ENCODE measurements at places on chromosomes 3 and 15.

GRCh38 chr15:45522328-45523165, at the start of gene SLC30A4:
SLC30A4 (minus strand) TSS chr15:45522755; CDS start chr15:45522354, 401 bp downstream.
- DNase-seq, result no peak

- no peak for DNase-seq
Observed at GRCh38 chr3:72445827-72446217, 402.4 kb downstream of the SHQ1 start.

DNA sequence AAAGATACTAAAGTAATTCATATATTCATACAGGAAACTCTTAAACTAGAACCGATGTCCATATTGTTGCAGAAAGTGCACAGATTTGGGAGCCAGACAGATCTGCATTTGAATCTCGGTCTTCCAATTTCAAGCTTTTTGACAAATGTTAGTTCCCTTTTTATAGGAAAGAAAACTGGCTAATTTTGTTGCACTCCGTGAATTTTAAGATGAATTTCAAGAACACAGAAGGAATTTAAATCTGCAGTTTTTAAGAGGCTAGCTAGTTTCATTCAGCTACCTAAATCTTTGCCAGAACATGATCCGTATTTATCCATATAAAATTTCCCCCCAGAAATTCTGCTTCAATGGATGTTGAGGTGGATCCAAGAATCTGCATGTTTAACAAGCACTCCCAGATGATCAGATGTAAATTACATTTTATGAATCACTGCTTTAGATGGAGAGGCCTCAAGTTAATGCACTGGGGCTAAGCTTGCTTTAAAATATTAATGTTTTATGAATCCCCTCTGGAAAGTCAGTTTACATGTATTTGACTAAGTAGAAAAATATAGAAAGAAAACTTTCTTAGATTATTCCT, 1296.3 kb upstream of the CADM2 start:
- DNase-seq, result no peak

DNA sequence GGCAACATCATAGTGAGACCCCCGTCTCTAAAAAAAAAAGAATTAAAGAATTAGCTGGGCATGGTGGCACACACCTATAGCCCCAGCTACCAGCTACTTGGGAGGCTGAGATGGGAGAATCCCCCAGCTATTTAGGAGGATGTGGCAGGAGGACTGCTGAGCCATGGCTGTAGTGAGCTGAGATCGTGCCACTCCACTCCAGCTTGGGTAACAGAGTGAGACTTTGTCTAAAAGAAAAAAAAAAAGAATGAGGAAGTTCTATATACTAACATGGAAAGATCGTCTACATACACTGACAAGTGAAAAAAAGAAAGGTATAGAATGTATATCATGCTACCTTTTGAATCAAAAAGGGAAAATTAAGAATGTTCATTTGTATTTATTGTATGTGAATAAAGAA, 83.9 kb upstream of the CDAN1 start:
- no peak for DNase-seq

- no peak for DNase-seq
Observed at GRCh38 chr15:59148153-59148833, 43.3 kb downstream of the CCNB2 start.

GRCh38 chr3:16494814-16495431, 18.6 kb downstream of the RFTN1 start:
- DNase-seq, result no peak

- no peak for DNase-seq
Observed at GRCh38 chr3:37096288-37096687, 78.1 kb downstream of the LRRFIP2 start.

DNA sequence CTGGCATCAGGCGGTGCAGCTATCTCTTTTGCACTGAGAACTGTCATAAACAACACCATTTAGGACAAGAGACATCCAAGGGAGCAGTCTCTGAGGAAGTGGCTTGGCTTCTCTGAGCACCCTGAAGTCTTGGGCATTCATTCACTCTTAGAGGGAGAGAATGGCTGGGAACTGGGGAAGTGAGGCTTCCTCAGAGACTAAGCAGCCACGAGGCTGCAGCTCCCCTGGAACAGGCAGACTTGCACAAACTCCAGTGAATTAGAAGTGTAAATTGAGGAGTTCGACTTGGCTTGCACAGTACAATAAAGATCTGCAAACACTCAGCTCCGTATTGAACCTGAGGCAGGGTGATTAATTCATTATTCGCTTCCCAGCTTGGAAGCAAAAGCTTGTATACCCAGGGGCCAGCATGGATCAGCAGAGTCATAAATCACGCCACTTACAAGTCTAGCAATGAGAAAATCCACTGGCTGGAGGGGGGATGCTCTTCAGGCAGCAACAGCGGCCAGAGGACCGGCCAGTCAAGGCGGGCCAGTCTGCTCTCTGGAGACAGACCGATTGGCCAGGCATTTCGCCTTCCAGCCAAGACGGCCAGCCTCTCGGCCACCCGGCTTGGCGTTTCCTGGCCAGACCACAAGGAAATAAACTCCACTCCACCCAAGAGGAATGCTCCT, 118.8 kb upstream of the ADPGK start:
- DNase-seq, result no peak

DNA sequence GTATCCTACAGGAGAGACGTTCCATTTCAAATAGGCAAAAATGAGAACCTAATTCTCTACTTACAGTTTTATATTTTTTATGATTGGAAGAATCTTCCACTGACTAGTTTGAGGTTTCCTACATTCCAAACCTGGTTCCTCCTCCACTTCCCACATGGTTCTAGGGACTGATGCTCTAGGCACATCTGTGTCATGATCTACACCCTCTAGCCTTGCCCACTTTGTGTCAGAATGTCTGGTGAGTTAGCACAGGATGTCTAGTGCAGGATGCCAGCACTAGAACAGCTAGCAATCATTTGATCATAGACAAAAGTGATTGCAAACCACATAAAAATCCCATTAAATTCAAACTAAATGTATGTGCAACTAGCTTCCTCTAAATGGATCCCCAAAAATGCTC, 26.7 kb upstream of the FILIP1L start:
- DNase-seq, result no peak

- no peak for DNase-seq
Observed at GRCh38 chr3:16441371-16441875, 72.1 kb downstream of the RFTN1 start.
